ENCODE measurements at places on chromosomes 16 and 17.

- no peak for DNase-seq
Observed at GRCh38 chr16:46713634-46714033, 24.2 kb downstream of the ORC6 start.

DNA sequence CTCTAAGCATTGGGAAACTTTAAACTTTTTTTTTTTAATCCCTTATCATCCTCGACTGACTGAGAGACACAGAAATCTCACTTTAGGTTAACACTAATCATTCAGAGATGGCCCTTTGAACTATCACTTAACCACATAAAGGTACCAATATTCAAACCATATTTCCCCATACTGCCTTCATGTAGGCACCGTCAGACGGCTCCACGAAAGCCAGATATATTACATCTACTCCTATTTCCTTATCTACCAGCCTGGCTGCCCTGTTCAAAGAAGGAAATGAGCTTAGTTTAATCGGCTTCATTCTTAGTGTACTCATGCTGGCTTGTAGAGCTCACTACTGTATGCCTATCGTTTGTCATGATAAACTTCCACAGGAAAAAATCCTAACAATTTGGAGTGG, 270.9 kb downstream of the CEP112 start:
- DNase-seq: no peak

DNA sequence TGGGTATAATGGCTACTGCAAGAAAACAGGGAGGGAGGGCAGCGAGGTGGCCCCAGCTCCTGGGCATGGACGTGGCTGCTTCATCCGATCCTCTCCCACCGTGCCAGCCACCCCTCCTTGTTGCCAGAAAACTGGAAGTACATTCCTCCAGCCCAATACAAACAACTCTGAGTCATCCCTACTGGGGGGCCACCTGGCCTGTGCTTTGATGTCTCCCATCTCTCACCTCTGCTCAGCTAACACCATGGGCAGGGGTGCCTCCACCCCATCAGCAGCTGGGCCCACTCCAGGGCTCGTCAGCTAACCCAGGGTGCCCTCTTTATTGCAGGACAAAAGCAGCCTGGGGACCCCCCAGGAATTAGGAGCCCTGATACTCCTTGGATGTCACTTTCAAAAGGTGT, 2.0 kb downstream of the RHBDF2 start:
- DNase-seq: no peak

DNA sequence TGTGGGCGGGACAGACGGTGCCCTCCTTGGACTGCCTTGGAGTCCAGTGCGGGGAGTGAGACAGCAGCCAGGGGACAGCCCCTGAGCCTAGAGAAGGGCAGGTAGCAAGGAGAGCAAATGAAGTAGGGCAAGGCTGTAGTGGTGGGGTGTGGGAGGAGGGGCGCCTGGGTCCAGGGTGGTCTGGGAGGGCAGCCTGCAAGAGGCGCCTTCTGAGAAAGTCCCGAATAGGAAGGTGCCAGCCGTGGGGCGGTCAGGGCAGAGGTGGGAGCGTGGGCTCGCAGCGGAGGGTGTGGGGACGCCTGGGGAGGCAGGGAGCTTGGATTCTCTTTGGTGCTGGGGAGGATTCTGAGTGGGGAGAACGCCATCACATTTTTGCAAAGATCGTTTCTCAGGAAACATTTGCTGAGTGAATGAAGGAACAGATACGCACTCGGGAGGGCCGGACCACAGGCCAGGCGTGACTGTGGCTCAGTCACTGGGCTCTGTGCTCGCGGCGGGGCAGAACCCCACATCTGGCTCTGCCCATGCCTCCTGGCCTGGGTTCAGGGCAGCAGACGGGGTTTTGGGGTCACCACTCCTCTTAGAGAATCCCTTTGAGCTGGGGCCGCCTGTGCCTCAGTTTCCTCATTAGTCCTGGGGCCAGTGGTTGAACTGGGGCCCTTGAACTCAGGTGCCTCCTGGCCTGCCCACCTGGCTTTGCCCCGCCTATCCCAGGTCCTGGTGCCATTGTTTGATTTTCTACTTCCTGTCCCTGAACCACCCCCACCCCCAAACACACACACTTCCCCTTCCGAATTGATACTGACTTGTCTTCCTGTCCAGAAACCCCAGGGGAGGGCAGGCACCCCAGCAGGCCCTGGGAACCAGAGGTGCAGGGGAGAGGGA, 4.2 kb downstream of the SNN start:
- DNase-seq: peak; percentile 63

- peak; percentile 55 for DNase-seq
Observed at GRCh38 chr16:4693956-4694641, 737 bp downstream of the NUDT16L1 start.

GRCh38 chr17:30093463-30094147, 23.0 kb upstream of the NSRP1 start:
- peak; percentile 80 for DNase-seq

DNA sequence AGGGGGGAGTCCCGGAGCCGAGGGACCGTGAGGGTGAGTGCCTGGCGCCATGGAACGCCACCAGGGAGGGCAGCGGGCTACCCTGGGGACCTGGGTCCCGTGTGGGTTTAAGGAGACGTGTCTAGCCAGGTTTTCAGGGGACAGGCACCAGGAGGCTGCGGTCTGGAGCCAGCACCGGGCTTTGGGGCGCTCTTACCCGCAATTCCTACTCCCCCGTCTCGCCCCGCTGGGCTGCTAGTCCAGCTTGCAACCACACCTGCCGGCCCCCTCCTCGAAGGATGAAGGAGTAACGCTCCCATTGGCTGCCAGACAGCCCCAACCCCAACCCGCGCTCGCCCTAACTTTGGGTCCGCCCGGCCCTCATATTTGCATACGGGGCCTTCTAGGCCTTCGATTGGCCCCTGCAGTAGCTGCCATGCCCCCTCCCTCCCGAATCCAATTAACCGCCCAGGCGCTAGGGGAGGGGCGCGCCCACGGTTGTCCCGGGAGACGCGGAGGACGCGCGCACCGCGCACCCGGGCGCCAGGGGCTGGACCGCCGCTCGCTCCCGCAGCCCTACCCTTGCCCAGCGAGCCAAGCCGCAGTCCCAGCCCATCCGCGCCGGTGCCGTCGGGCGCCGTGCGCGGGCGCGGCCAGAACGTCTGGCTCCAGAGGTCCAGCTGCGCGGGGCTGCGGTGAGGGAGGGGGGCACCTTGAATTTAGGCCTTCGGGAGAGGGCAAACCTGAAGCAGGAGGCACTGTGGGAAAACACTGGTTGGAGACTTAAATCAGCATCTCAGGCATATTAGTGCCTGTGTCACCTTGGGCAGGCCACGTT, at the start of gene TTLL6:
Gene TTLL6 (minus strand): TSS at position 456 of the 817 bp plus-strand sequence. CDS start 157 bp downstream, at position 299.
- DNase-seq: peak; percentile 95

- DNase-seq: peak; percentile 84
Observed at GRCh38 chr16:53159781-53160436, 105.1 kb downstream of the CHD9 start.

DNA sequence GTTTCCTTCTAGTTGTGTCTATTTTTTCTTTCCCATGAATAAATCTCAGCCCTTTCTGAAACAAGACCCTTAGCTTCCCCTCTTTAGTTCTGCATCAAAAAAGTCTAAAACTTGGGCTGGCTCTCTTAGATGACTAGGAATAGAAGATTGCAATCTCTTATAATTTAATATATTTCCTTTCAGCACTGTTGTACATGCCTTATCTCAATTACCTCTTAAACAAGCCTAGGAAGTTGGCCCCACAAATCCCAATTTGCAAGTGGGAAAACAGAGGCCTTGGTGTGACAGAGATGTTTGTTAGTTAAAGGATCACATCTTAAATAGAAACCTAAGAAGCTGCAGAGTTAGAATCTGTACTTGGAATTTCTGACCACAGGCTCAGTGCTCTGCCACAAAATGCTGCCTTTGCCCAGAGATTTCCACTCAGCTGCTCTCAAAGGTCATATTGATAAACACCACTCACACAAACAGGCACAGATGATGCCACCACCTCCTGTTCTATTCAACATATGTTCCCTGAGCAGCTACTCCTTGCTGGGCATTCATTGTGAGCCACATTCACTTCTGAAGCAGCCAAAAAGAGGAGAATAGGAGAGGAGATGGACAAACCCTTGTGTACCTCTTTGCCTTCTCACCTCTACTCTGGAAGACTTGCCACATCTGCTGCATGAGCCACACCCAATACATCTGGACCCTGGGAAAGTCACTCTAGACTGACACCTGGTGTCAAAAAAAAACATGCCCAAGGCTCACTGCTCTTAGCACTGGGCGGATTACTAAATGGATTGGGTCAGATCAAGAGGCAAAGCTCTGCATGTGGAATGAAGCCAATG, 5.5 kb downstream of the CCDC182 start:
- DNase-seq: peak; percentile 62

DNA sequence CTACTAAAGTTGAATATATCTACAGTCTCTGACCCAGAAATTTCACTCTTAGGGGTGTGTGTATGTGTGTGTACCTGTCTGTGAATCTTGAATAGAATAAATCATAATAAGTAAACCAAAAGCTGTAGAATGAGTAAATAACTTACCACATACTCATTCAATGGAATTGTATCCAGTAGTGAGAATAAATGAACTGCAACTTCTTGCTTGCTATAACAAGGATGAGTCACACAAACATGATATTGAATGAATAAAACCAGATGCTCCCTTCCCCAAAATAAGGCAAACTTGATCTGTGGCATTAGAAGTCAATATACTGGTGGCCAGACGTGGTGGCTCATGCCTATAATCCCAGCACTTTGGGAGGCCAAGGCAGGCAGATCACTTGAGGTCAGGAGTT, 259.8 kb upstream of the MON1B start:
- no peak for DNase-seq

- DNase-seq: no peak
Observed at GRCh38 chr16:89006036-89006752, 29.2 kb upstream of the CBFA2T3 start.

- DNase-seq: peak; percentile 95
Observed at GRCh38 chr16:566475-567372, at the start of gene NHLRC4. Gene NHLRC4 (plus strand): TSS chr16:567005. CDS start chr16:568048, 1,043 bp downstream.

DNA sequence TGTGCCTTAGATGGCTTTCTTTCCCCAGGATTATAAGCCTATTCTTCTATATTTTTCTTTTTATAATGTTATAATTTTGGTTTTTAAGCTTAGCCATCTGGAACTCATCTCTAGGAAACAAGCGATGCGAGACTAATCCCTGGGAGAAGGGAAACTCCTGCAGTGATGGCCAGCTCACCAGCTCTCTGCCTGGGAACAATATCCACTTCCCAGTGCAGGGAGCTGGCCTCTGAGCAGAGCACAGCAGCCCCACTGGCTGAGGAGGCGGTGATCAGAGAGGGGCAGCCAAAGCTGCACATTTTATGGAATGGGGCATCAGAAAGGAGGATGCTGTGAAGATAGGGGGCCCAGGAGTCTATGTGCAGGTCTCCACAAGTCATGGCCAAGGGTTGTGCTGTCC, 183.3 kb downstream of the LGALS9B start:
- DNase-seq: no peak

GRCh38 chr17:43927060-43927864, 15.0 kb downstream of the PPY start:
- no peak for DNase-seq

- no peak for DNase-seq
Observed at GRCh38 chr16:65728167-65728566, 606.3 kb upstream of the CDH11 start.

GRCh38 chr17:35448899-35449227, 297 bp upstream of the SLFN13 start:
- no peak for DNase-seq

GRCh38 chr16:71972356-71972755, 27.8 kb downstream of the PKD1L3 start:
- no peak for DNase-seq

DNA sequence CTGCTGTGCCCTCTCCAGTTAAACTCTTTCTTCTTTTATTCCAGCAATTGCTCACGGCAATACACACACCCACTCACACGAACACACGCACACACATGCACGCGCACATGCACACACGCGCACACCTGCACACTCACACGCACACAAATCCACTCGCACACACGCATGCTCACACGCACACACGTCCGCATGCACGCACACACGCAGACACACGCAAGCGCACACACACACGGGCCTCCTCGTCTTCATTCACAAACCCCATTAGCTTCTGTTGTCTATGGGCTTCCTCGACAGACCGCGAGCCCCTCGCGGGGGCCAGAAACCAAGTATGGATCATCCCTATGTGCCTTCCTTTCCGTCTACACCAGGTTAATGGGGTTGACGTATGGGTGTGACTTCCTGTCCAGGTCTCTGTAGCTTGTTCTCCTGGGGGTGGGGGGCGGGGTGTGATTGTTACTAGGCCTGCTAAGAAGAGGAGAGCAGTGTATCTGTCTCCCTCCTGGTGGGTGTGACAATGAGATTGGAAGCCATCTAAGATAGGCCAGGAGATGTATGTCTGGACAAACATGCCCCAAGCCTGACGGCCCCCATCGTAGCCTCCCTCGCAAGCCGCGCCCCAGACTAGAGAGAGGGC, 670 bp upstream of the CTF1 start:
- DNase-seq: peak; percentile 60

DNA sequence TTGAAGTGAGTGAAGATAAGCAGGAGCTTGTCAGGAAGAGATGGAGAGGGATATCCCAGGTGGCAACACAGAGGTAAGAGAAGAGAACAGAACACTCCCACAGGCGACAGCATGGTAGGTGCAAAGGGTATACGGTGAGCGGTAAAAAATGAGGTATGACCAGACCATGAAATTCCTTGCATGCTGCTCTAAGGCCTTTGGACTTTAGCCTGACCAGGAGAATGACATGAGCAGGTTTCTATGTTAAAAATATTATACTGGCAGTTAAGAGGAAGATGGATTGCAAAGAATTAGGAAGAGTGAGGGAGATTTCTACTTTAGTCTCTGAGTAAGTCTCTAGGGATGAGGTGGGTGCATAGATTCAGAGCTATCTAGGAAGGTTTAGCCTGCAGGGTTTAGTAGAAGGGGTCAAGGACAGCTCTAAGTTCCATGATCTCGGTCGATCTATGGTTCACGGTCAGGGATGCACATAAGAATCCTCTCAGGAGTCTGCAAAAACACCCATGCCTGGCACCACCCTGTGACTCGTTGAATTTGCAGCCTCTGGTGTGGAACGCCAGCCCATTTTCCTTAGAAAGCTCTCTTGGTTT, 65.7 kb downstream of the HLF start:
- no peak for DNase-seq

GRCh38 chr17:38507436-38507835, 79.2 kb downstream of the ARHGAP23 start:
- DNase-seq: no peak

GRCh38 chr16:16120382-16121184, 102.7 kb downstream of the ABCC6 start:
- peak; percentile 99 for DNase-seq

DNA sequence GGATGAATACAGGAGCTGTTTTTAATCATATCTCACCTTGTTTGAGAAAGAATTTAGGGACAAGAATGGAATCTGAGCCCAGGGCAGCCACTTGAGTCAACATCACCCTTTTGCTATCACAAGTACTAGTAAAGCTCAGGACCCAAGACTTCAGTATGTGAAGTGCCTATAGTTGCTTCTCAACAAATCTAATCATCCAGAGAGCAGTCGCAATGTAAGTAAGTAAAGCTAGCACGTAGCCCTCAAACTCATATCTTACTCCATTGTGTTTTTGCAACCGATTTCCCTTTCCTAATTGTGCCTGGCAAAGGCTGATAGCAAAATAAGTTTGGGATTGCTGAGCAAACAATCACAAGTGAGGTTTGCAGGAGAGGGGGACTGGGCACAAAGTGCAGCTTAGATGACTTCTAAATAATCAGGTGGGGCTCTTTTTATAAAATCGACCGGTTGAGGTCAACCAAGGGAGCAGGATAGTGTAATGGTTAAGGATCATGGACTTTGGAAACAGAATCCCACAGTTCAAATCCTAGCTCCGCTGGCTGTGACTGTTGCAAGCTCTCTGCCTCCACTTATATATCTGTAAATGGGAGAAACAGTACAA, 13.0 kb downstream of the TOB1 start:
- no peak for DNase-seq

GRCh38 chr17:73371285-73371684, 59.5 kb upstream of the CDC42EP4 start:
- DNase-seq: peak; percentile 8

Data from hematopoietic multipotent progenitor cell treated with erythropoietin and hydrocortisone succinate and interleukin-3 and kit ligand, for 4 days (in vitro differentiated cells).